Lower lobe of right lung (tissue), 2 donors: ENCODE measurements at places on chromosomes 1 and 21.

GRCh38 chr1:156749419-156750118 lies 1.9 kb downstream of the HDGF start:
- peak overlapping the region; percentile 99 for H3K27ac ChIP-seq
- peaks cover 10% of the 10 kb centered on the region for H3K36me3 ChIP-seq
- peak; percentile 36 for DNase-seq
- H3K27me3 ChIP-seq = no peaks in the 10 kb centered on the region

DNA sequence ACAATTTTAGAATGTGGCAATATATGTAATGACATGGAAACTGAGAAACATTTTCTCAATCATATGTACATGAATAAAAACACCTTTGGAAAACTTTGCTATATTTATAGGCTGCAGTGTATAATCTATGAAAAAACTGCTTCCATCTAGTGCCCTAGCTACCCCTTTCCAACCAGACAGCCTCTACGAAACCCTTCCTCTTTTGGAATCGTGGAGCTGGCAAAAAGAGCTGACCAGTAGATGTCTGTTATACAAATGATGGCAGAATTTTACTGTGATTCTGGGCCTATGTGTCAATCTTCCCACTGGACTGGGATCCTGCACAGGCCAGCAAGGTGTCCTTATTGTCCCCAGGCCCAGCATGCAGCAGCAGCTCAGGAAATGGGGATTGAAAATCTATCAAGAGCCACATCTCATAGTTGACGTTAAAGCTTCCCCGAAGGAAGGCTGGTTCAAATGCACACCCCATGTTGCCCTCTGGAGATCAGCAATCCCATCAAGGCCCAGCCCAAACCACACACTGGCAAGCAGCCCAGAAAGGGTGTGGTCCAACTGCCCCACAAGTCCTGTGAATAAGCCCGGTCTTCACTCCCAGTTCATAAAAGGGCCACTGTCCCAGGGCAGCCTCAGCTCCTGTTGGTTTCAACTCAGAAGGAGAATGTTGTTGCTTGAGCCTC lies 8.8 kb upstream of the FAM20B start:
- H3K4me3 ChIP-seq = no peak overlapping the region
- no peaks in the 10 kb centered on the region for H3K27me3 ChIP-seq
- H3K36me3 ChIP-seq = no peaks in the 10 kb centered on the region
- peak; percentile 92 for DNase-seq

DNA sequence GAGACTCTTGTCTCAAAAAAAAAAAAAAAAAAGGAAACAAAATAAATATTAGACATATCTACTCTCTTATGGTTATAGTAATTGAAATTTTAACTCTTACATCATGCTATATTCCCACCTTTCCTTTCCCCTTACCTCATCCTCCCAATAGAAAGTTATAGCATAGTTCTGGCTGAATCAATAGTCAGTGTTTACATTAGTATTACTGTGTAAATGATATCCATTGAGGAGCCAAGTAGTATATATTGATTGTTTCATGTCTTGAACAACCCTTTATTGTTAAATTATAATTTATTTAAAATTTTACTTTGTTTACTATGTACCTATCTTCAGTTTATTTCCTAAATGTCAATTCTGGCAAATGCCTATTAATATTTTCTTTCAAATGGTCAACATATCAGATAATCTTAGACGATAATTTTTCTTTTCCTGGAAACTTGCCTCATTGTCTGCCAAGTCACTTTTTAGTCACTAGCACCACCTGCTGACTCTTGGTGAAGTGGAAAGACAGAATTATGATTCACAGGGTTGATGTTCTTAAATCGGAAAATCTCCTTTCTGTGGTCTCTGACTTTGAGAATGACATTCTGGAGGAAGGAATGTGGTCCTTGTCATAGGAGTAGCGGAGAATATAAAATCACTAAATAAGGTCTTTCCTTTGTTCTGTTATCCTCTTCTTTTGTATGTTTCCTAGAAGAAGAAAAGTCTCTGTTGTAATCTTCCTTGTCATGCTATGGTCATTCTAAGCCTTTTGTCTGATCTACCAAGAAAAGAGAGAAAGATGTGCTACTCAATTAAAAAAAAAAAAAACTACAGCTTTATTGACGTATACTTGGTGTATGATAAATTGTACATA lies 8.6 kb downstream of the HJV start:
- no peaks in the 10 kb centered on the region for H3K27me3 ChIP-seq
- peaks cover 46% of the 10 kb centered on the region for H3K4me1 ChIP-seq
- no peak overlapping the region for H3K4me3 ChIP-seq
- H3K27ac ChIP-seq = no peak overlapping the region
- DNase-seq = no peak
- H3K36me3 ChIP-seq = no peaks in the 10 kb centered on the region

- no peaks in the 10 kb centered on the region for H3K4me1 ChIP-seq
- H3K36me3 ChIP-seq = no peaks in the 10 kb centered on the region
- no peak overlapping the region for H3K4me3 ChIP-seq
- no peaks in the 10 kb centered on the region for H3K27me3 ChIP-seq
These were observed 7.9 kb upstream of the TIPRL start for GRCh38 chr1:168170564-168171508.

- no peak overlapping the region for H3K27ac ChIP-seq
- H3K4me1 ChIP-seq = no peaks in the 10 kb centered on the region
- no peaks in the 10 kb centered on the region for H3K27me3 ChIP-seq
These were observed 65.5 kb upstream of the PALMD start for GRCh38 chr1:99580451-99580850.

GRCh38 chr1:153717330-153717729 lies 10.5 kb upstream of the INTS3 start:
- no peak overlapping the region for H3K27ac ChIP-seq
- no peaks in the 10 kb centered on the region for H3K4me1 ChIP-seq
- DNase-seq = no peak
- no peaks in the 10 kb centered on the region for H3K36me3 ChIP-seq
- no peaks in the 10 kb centered on the region for H3K27me3 ChIP-seq

- peaks cover 46% of the 10 kb centered on the region for H3K4me1 ChIP-seq
- H3K27me3 ChIP-seq = no peaks in the 10 kb centered on the region
- no peak for DNase-seq
- H3K4me3 ChIP-seq = peak overlapping the region; percentile 66
- no peaks in the 10 kb centered on the region for H3K36me3 ChIP-seq
- H3K27ac ChIP-seq = peak overlapping the region; percentile 44
These were observed 409 bp upstream of the HIVEP3 start for GRCh38 chr1:41919131-41919530.

GRCh38 chr1:67766141-67766978 lies 66.9 kb downstream of the GNG12 start:
- H3K4me1 ChIP-seq = no peaks in the 10 kb centered on the region
- peak overlapping the region; percentile 30 for H3K4me3 ChIP-seq
- H3K36me3 ChIP-seq = no peaks in the 10 kb centered on the region
- H3K27ac ChIP-seq = no peak overlapping the region

DNA sequence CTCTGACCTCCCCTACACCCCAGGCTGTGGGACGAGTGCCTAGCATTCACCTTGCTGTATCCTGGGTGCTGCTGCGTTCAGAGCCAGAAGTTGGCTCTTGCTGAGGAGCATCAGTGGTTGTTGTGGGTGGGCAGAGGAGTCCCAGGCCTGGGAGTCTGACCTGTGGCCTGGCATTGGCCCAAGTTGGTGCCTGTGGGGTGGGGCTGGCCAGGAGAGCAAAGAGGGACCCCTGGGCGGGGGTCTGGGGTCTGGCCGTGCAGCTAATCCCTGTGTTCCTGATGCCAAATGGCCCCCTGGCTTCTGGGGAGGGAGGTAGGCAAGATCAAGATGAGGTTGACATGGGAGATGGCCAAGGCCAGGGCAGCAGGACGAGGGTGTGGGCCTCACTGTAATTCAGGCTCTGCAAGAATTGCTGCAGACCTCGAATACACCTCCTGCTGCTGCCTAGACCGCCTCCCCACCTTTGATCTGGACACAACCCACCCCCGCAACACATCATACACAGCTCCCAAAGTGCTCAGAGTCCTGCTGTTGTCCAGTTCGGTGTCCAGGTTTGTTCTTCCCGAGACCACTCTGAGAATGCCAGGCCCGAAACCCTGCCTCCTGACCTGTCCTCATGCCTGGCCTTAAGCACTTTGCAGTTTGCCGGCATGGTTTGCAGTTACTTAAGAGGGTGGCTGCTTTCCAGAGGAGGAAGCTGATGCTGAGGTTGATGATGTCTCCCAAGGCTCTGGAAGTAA lies 28.7 kb downstream of the CDK18 start:
- H3K36me3 ChIP-seq = peaks cover 28% of the 10 kb centered on the region
- H3K4me1 ChIP-seq = peaks cover 25% of the 10 kb centered on the region

DNA sequence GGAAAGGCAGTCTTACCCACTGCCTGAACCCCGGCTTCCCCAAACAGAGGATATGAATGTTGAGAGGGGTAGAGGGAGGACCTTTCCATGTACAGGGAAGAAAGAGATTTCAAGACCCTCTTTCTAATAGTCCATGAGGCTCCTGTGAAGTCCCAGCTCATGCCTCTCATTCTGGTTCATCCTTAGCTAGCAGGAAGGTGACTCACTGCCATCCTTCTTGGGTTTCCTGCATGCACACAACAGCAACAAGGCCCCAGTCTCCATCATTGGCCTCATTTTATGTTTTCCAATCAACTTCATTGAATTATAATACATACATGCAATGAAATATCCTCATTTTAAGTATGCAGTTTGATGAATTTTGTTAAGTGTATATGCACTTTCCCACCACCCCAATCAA lies 46.2 kb downstream of the SYT2 start:
- H3K27ac ChIP-seq = no peak overlapping the region
- no peaks in the 10 kb centered on the region for H3K36me3 ChIP-seq
- H3K27me3 ChIP-seq = peaks cover 42% of the 10 kb centered on the region
- no peaks in the 10 kb centered on the region for H3K4me1 ChIP-seq

GRCh38 chr21:18529254-18529653 lies 125.7 kb upstream of the TMPRSS15 start:
- no peaks in the 10 kb centered on the region for H3K4me1 ChIP-seq
- no peaks in the 10 kb centered on the region for H3K36me3 ChIP-seq
- no peak overlapping the region for H3K27ac ChIP-seq
- no peak for DNase-seq

DNA sequence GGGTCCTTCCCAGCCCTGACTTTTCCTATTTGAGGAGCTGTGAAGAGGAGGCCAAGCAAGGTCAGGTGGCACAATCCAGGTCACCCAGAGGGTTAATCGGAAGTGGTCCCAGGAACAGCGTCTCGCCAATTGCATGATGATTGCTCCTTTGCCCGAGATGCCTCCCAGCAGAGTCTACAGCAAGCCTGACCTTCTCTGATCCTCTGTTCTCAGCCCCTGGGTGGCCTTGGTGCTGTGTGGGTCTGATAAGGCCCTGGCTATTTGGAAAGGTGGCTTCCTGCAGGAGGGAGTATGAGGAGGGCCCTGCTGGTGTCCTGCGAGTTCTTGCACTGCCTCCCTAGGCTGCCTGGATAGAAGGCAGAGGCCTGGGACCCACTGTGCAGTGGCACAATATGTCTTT lies 116.2 kb downstream of the FOXD2 start:
- no peak for DNase-seq
- H3K4me3 ChIP-seq = no peak overlapping the region
- no peaks in the 10 kb centered on the region for H3K4me1 ChIP-seq
- no peaks in the 10 kb centered on the region for H3K27me3 ChIP-seq
- no peaks in the 10 kb centered on the region for H3K36me3 ChIP-seq
- no peak overlapping the region for H3K27ac ChIP-seq

DNA sequence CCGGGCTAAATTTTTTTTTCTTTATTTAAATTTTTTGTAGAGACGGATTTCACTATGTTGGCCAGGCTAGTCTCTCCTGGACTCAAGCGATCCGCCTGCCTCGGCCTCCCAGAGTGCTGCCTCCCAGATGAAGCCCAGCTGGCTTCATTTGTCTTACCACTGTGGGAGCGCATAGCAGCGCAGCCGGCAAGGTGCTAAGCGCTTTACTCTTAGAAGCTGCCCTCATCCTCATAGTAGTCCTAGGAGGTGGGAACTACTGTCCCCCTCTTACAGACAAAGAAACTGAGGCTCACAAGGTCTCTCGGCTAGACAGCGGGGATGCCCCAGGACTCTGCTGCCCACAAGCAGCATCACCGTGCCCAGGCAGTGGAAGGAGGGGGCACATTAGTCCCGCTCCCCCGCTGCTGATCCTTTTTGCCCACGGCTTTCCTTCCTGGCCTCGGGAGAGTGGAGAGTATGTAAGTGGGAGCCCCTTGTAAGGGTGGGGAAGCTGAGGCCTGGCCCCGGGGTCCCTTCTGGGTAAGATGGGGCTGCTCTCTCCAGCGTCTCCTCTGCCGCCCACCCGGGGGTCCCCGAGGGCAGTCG lies 726 bp downstream of the TMEM54 start:
- no peak for DNase-seq
- peak overlapping the region; percentile 11 for H3K27ac ChIP-seq
- H3K4me1 ChIP-seq = peaks cover 7% of the 10 kb centered on the region
- H3K27me3 ChIP-seq = peaks cover 19% of the 10 kb centered on the region
- H3K4me3 ChIP-seq = peak overlapping the region; percentile 69
- H3K36me3 ChIP-seq = no peaks in the 10 kb centered on the region

DNA sequence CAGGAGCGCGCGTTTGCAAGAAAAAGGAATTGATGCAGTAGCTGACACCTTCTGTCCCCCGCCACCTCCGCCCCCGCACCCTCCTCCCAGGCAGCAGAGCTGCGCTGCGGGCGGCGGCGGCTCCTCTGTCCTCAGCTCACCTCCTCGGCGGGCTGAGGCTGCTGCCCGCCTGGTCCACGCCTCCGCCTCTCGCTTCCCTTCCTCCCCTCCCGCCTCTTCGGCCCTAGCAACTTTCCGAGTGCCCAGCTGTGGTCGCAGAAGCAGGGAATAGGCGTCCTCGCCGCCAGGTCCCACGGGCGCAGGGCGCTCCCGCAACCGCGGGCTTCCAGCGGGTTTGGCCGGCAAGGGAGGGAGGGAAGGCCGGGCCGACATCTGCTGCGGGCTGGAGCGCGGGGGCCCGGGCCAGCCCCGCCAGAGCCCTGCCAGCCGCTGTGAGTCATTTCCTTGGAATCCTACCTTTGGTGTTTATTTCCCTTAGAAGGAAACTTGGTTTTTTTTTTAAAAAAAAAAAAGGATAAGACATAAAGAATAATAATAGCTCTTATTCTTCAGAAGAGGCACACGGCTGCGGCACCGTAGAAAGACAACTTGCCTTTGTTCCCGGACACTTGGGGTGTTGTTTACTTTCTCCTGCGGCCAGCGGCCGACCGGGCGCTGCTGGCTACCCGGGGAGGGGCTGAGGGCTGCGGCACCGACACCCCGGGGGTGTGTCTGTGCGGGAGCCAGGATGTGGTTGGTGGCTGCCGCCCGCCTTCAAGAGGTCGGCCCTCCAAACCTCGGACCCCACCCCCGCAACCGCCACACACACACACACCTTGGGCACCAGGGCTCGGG lies 1.1 kb downstream of the SERTAD4 start:
- peaks cover 28% of the 10 kb centered on the region for H3K4me1 ChIP-seq
- peaks cover 18% of the 10 kb centered on the region for H3K27me3 ChIP-seq
- H3K36me3 ChIP-seq = no peaks in the 10 kb centered on the region
- peak overlapping the region; percentile 64 for H3K4me3 ChIP-seq

- no peak overlapping the region for H3K4me3 ChIP-seq
- H3K27me3 ChIP-seq = no peaks in the 10 kb centered on the region
- DNase-seq = no peak
- H3K4me1 ChIP-seq = peaks cover 5% of the 10 kb centered on the region
- H3K36me3 ChIP-seq = peaks cover 100% of the 10 kb centered on the region
- H3K27ac ChIP-seq = no peak overlapping the region
These were observed 10.5 kb downstream of the CERS2 start for GRCh38 chr1:150964164-150964489.

GRCh38 chr1:54070171-54070837 lies 16.9 kb downstream of the TCEANC2 start:
- H3K36me3 ChIP-seq = peaks cover 6% of the 10 kb centered on the region
- no peak overlapping the region for H3K4me3 ChIP-seq
- H3K27me3 ChIP-seq = no peaks in the 10 kb centered on the region
- no peak for DNase-seq

- H3K36me3 ChIP-seq = no peaks in the 10 kb centered on the region
- peaks cover 46% of the 10 kb centered on the region for H3K4me1 ChIP-seq
- peak overlapping the region; percentile 65 for H3K4me3 ChIP-seq
- H3K27me3 ChIP-seq = no peaks in the 10 kb centered on the region
These were observed 202.1 kb upstream of the SGIP1 start for GRCh38 chr1:66331658-66332547.

- H3K4me3 ChIP-seq = no peak overlapping the region
- H3K27me3 ChIP-seq = no peaks in the 10 kb centered on the region
- no peak for DNase-seq
- H3K27ac ChIP-seq = no peak overlapping the region
These were observed 12.0 kb upstream of the SLC35A3 start for GRCh38 chr1:99957818-99958217.
